ENCODE measurements at places on chromosomes 2 and 18.
A peak's percentile ranks its signal among the peaks of the same experiment; 100 is the strongest.

DNA sequence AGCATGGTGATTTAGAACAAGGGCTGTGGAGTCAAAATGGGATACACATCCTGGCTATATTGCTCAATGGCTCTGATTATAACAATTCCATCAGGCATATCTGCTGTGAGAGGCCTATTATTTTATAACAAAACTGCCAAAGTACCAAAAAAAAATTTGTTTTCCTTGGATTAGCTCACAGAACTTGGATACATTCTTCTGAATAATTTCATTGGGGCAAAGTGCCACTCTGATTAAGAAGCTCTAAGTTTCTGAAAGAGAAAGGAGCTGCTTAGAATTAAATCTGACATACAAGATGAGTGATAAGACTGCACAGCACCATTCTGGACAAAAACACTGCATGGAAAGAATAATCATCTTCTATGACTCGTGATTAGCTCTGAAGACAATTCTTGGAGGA lies 85.7 kb downstream of the SMC6 start:
- DNase-seq: no peak

- DNase-seq: no peak
Measured at GRCh38 chr2:15954761-15955160, 14.4 kb downstream of the MYCN start.

DNA sequence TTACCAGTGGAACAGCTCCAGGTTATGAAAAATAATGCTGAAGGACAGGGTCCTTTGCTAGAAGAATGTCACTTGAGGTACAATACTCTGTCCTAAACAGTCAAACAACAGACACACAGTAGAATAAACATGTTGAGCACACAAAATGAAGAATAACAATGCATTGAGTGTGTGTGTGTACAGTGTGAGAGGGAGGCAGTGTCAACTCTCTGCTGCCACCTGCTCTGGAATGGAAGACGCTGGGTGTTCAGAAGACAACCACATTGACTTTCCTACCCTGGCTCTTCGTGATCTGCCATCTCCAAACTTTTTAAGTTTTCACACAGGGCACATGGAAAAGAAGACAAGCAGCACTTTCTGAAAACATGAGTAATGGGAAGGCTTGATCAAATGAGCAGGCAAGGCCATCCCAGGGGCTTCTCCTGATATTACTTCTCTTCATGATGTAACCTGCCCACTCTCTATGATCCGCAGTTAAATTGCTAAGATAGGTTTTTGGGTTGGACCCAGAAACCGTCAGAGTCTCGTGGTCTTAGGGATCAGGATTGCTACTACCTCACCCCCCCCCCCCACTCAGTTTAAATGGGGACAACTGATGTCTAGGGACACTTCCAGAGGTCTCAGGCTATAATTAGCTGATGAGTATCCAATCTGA lies 533.2 kb upstream of the TNP1 start:
- DNase-seq: no peak

GRCh38 chr2:47303341-47304148 lies 99.4 kb upstream of the MSH2 start:
- DNase-seq: no peak

- DNase-seq: peak; percentile 88
Measured at GRCh38 chr2:237097911-237098702, 12.4 kb downstream of the COPS8 start.

Data from AG10803 (cell line).